AML-193 (cell line): ENCODE measurements at places on chromosomes 2 and 18.

GRCh38 chr18:77919923-77920322 lies 670.3 kb downstream of the GALR1 start:
- DNase-seq: no peak

- DNase-seq: peak; percentile 32
These were observed 137.6 kb upstream of the BCL2L11 start for GRCh38 chr2:110983133-110983532.

GRCh38 chr18:26438980-26439379 lies 109.4 kb downstream of the KCTD1 start:
- DNase-seq: no peak

DNA sequence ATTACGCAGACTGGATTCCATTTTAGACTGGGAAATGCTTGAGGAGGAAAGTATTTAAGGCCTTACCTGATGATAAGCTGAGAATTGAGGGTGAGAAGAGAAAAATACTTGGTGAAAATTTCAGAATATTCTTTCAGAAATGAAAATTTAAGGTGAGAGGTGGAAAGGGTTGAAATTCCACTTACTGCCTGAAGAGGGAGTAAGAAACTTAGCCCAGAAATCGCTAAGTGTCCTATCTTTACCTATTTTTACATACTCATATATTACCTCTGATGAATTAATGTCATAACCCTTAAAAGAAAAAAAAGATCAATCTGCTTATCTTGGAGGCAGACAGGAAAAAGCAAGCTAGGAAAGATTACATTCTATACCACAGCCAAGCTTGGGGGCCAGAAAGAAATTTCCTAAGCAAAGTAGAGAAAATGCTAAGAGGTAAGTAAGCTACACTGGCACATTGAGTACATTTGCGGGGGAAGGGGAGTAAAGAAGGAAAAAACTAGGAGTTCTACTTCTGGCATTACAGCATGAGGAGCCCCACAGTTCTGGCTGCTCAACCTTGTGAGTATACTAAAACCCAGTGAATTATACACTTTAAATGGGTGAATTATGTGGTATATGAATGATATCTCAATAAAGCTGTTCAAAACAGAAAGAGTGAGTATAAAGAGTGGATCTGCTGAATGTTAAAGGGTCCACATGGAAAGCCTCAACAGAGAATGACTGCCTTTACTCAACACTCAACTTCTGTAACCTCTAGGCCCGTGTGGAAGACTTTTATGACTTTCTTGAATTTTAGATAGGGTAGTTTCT lies 33.8 kb downstream of the SMC6 start:
- DNase-seq: peak; percentile 9

- peak; percentile 89 for DNase-seq
These were observed 2.2 kb upstream of the CASP8 start for GRCh38 chr2:201257956-201258665.

DNA sequence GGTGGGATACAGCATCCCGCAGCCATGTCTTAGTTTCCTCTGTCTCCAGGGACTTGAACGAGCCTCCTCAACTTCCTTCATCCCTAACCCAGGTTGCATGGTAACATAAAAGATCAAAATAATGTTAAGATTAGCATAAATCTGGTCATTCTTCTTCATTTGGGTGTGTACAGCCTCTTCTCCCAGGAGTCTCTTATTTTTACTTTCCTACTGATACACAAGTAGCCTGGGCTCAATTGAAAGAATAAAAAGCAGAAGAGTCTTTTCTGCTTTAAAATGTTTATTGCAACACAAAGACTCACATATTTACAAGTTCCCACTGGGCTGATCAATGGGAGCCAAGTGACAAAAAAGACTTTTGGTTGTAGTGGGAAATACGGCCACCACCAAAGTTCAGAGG lies 137.9 kb upstream of the PID1 start:
- peak; percentile 23 for DNase-seq

GRCh38 chr2:228532233-228532632 lies 350.7 kb upstream of the SPHKAP start:
- DNase-seq: no peak
